Osteoblast (primary cell): ENCODE measurements at places on chromosomes 6 and 20. TPM values are rescaled to one million over a fixed set of nuclear protein-coding genes. Genes with fewer than 3 reads are reported as not detected.
A peak's percentile ranks its signal among the peaks of the same experiment; 100 is the strongest.

The NINL gene
- 14.1 and 14.8 TPM in 2 replicates for total RNA-seq

The ZNF311 gene
- total RNA-seq, result 0.88 and 1.1 TPM in 2 replicates

DNA sequence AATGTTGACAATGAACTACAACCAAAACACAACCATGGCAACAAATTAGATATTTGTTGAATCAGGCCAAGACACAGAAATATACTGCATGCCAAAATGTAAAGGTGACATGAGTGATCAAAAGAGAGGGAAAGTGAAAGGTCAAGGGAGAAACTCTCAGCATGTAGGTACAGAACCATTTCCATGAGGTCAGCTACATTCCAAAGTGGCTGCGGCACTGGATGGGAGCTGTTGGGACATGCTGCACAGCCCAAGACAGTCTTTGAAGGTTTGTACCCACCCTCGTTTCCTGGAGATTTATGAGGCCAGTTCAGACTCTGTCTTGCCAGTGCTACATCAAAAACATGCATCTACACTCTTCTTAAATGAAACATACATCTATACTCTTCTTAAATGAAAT is 579.9 kb downstream of the BMP2 start:
- DNase-seq, result no peak

DNA sequence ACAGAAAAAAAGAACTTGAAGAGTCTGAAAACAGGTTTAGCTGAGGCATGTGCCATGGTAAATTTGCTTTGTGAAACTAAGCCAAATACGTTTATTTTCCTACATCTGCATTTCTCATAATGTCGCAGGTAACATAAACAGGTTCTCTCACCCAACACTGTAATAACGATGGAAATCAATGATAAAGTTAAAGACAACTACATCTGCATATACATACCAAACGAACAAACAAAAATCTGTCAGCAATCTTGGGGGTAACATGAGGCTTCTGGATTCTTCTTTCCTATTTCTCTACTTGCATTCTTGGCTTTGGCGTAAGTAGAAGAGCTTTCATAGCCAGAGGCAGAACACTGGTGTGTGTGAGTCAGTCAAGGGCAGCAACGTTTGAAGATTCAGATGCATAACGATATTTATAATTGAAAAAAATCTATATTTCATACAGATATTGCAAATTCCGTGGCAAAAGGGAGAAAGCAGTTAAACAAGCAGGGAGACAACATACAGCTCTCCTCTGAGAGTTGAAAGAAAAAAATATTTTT is 195.1 kb downstream of the EDN1 start:
- no peak for DNase-seq

DNA sequence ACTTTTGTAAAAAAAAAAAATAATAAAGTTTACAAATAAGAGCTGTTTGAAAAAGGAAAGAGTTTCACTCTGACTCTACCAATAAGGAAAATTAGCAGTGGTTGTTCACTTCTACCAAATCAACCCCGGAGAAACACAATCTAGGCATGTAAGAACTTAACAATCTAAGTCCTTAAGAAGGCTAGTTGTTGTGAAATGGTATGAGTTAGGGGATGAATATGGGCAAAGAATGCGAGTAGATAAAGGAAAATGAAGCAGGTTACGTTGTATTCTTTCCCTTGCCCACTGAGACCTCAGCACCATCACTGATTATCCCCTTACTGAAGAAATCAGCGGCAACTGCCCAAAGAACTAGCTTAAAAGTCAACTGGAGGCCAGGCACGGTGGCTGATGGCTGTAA is 15.4 kb downstream of the MOCS1 start:
- no peak for DNase-seq

- peak; percentile 97 for DNase-seq
Observed at GRCh38 chr6:108557494-108558371, 3.0 kb upstream of the FOXO3 start.

GRCh38 chr6:155224618-155225017 is 39.2 kb upstream of the CLDN20 start:
- DNase-seq, result no peak
